Naive thymus-derived CD8-positive, alpha-beta T cell (primary cell): ENCODE measurements at places on chromosomes 6 and 20.

GRCh38 chr6:13725570-13725969 is 13.9 kb upstream of the RANBP9 start:
- H3K27me3 ChIP-seq, result no peaks in the 10 kb centered on the region
- H3K4me1 ChIP-seq, result peaks cover 32% of the 10 kb centered on the region
- peak overlapping the region; percentile 69 for H3K27ac ChIP-seq
- peak; percentile 18 for DNase-seq
- no peaks in the 10 kb centered on the region for H3K36me3 ChIP-seq
- H3K4me3 ChIP-seq, result peak overlapping the region; percentile 21

- H3K4me1 ChIP-seq, result peaks cover 5% of the 10 kb centered on the region
- peaks cover 18% of the 10 kb centered on the region for H3K36me3 ChIP-seq
- no peaks in the 10 kb centered on the region for H3K27me3 ChIP-seq
- no peak overlapping the region for H3K4me3 ChIP-seq
- H3K27ac ChIP-seq, result no peak overlapping the region
These were observed 10.3 kb downstream of the KIZ start for GRCh38 chr20:21136015-21136732.

DNA sequence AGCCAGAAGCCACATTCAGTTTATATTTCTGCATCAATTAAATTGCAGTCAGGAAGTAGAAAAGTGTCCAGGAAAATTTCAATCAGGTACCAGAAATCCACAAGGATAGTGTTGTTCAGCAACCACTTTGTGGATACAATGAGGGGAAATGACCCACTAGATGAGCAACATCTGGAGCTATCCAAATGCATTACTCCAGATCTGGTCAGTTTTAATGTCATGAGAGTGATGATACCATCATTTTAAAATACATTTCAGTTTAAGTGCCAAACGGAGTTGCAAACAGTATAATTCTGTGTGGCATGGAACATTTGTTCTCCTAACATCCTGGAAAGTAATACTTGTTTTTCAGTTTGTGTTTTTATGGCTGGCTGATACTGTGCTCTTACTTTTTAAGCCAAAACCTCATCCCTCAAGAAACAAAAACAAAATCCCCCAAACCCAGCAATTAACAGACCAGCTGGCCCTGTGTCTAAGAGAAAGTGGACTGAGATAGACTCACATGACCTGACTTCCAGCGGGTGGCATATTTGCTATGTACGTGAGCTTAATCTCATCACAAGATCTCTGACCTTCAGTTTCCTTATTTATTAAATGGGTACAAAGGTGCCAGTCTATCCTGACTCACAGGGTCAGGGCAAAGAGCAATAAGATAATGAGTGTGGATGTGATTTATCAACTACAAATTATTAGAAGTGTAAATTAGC is 58.8 kb upstream of the CNKSR3 start:
- no peak overlapping the region for H3K27ac ChIP-seq
- no peaks in the 10 kb centered on the region for H3K4me1 ChIP-seq
- DNase-seq, result no peak

DNA sequence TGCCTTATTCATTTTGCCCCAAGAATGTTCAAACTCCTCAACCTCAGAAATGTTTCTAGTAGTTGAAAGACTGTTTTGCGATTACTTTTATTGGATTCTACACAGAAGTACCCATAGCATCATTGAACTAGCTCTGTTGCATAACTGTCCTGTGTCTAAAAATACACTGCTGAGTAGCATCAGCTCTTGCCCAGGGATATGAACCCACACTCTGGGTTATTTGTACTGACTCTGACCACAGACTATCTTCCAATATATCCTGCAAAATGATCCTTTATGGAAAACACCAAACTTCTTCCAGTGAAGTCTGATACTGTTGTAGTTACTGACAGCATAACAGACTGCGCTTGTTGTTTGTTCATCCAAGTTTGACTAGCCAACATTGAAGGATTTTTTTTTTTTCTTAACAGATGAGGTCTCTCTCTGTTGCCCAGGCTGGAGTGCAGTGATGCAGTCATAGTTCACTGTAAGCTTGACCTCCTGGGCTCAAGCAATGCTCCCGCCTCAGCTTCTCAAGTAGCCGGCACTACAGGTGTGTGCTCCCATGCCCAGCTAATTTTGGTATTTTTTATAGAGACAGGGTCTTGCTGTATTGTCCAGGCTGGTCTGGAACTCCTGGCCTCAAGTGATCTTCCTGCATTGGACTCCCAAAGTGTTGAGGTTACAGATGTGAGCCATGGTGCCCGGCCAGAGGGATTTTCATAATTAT is 49.9 kb downstream of the TULP4 start:
- H3K36me3 ChIP-seq, result no peaks in the 10 kb centered on the region
- no peak for DNase-seq
- H3K4me1 ChIP-seq, result peaks cover 26% of the 10 kb centered on the region

- no peak for DNase-seq
- no peak overlapping the region for H3K4me3 ChIP-seq
These were observed 286.7 kb downstream of the TFAP2B start for GRCh38 chr6:51105357-51105756.

DNA sequence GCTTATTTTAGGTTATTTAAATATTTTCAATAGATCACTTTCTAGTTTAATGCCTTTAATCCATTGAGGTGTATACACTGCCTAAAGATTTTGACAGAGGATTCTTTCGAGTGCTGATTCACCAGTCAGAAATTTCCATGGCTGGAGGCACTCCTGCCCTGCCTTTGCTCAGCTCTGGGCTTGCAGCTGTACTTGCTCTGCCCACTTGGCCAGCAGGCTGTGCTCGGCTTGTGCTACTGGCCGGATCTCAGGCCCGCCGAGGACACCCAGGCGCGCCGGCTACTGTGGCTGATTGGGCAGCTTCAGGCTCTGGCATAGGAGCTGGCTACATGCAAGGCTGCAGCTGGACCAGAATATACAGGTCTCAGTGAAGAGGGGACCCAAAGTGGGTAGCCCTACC is 675.1 kb upstream of the MMS22L start:
- no peak overlapping the region for H3K4me3 ChIP-seq
- no peak for DNase-seq
- no peaks in the 10 kb centered on the region for H3K27me3 ChIP-seq
- no peaks in the 10 kb centered on the region for H3K4me1 ChIP-seq
- no peaks in the 10 kb centered on the region for H3K36me3 ChIP-seq

DNA sequence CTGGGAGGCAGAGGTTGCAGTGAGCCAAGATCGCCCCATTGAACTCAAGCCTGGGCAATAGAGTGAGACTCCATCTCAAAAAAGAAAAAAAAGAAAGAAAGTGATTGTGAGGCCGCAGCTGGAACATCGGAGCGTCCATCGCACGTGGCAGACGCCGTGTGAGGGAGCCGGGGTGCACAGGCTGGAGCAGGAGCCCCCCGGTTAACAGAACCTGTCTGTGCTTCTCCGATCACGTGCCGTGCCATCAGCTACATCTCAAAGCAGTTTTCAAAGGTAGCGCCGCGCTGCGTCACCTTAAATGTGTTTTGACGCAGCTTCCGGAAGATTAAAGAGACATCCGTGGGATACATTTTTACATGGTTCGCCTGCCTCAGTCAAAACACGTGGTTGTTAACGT is 138.9 kb downstream of the TAF4 start:
- no peak overlapping the region for H3K27ac ChIP-seq
- H3K4me3 ChIP-seq, result no peak overlapping the region
- no peaks in the 10 kb centered on the region for H3K4me1 ChIP-seq
- no peak for DNase-seq
- H3K36me3 ChIP-seq, result no peaks in the 10 kb centered on the region
- H3K27me3 ChIP-seq, result no peaks in the 10 kb centered on the region

GRCh38 chr20:63708301-63709148 is 686 bp downstream of the ZGPAT start:
- no peaks in the 10 kb centered on the region for H3K27me3 ChIP-seq
- DNase-seq, result no peak
- H3K36me3 ChIP-seq, result peaks cover 5% of the 10 kb centered on the region
- peaks cover 57% of the 10 kb centered on the region for H3K4me1 ChIP-seq
- H3K27ac ChIP-seq, result peak overlapping the region; percentile 79

DNA sequence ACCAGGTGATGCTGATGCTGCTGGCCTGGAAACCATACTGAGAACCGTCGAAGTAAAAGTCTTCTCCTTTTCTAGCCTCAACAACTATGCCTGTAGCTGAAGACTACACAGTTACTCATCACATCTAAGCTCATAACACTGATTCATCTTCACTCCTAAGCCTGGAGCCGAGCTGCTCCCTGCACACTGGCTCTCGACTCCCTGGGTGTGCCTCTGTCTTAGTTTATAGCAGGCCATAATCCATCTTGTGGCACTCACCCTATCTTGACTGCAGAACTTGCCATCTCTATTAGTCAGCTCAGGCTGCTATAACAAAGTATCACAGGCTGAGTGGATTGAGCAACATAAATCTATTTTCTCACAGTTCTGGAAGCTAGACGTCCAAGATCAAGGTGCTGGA is 191.0 kb downstream of the UNC5CL start:
- peaks cover 41% of the 10 kb centered on the region for H3K27me3 ChIP-seq
- H3K36me3 ChIP-seq, result peaks cover 7% of the 10 kb centered on the region
- H3K4me3 ChIP-seq, result no peak overlapping the region

- H3K4me1 ChIP-seq, result no peaks in the 10 kb centered on the region
- no peak for DNase-seq
- H3K36me3 ChIP-seq, result no peaks in the 10 kb centered on the region
These were observed 34.8 kb upstream of the ZFP64 start for GRCh38 chr20:52226370-52226769.

DNA sequence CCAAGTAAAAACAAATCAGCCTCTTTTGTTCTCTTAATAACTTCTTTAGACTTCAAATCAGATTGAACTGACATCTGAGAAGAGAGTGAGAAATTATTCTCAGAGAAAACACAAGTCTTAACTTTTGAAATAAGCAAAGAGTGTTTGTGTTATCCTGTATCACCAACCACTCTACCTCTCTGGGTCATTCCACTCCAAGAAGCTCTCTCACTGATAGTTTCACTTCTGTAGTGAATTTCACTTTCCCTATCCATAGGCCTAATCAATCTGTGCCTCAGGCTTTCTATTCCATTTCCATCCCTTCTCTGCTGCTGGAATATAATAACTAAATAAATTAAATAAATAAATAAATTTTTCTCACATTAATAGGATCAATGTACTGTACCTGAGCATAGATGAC is 235.0 kb downstream of the HTR1B start:
- H3K36me3 ChIP-seq, result no peaks in the 10 kb centered on the region
- H3K27ac ChIP-seq, result no peak overlapping the region
- no peak for DNase-seq
- H3K4me3 ChIP-seq, result no peak overlapping the region
- H3K4me1 ChIP-seq, result no peaks in the 10 kb centered on the region
- H3K27me3 ChIP-seq, result no peaks in the 10 kb centered on the region

GRCh38 chr6:35919085-35919826 is 1.6 kb downstream of the SRPK1 start:
- peak overlapping the region; percentile 95 for H3K27ac ChIP-seq
- no peaks in the 10 kb centered on the region for H3K36me3 ChIP-seq
- peak overlapping the region; percentile 85 for H3K4me3 ChIP-seq
- peaks cover 58% of the 10 kb centered on the region for H3K4me1 ChIP-seq
- DNase-seq, result no peak

GRCh38 chr6:132798869-132799538 is 567 bp upstream of the SLC18B1 start:
- DNase-seq, result peak; percentile 64
- H3K27ac ChIP-seq, result no peak overlapping the region
- peaks cover 7% of the 10 kb centered on the region for H3K4me1 ChIP-seq
- H3K27me3 ChIP-seq, result no peaks in the 10 kb centered on the region
- H3K4me3 ChIP-seq, result no peak overlapping the region

DNA sequence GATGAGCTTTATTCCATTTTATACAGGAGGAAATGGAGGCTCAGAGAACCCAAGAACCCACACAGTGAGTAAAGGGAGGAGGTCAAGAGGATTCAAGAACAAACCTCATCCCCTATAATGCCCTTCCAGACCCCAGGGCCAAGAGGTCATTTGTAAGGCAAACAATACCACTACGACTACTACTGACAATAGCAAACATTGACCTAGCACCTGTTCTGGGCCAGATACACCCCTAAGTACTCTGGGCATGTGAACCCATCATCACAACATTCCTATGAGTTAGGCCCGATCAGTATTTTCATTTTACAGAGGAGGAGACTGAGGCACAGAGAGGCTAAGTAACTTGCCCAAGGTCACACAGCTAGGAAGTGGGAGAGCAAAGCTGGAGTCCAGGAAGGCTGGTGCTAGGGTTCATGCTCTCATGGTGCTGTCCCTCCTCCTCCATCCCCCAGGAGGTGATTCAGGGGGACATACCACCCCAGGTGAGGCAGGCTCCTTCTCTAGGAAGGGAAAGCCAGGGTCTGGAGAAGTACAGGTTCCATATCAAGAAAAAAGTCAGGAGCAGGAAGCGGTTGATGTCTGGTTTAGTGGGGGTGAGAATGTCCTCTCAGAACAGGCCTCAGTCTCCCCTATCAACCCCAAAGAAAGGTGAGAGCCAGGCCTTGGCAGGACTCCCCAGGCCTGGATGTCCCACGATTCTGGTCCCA is 13.7 kb downstream of the SLC13A3 start:
- H3K27me3 ChIP-seq, result peaks cover 62% of the 10 kb centered on the region
- H3K27ac ChIP-seq, result no peak overlapping the region
- H3K36me3 ChIP-seq, result no peaks in the 10 kb centered on the region
- no peaks in the 10 kb centered on the region for H3K4me1 ChIP-seq
- no peak overlapping the region for H3K4me3 ChIP-seq

- H3K27ac ChIP-seq, result no peak overlapping the region
- no peak overlapping the region for H3K4me3 ChIP-seq
- no peaks in the 10 kb centered on the region for H3K4me1 ChIP-seq
- H3K36me3 ChIP-seq, result peaks cover 4% of the 10 kb centered on the region
- DNase-seq, result no peak
These were observed 58.6 kb downstream of the RPS12 start for GRCh38 chr6:132872923-132873322.

DNA sequence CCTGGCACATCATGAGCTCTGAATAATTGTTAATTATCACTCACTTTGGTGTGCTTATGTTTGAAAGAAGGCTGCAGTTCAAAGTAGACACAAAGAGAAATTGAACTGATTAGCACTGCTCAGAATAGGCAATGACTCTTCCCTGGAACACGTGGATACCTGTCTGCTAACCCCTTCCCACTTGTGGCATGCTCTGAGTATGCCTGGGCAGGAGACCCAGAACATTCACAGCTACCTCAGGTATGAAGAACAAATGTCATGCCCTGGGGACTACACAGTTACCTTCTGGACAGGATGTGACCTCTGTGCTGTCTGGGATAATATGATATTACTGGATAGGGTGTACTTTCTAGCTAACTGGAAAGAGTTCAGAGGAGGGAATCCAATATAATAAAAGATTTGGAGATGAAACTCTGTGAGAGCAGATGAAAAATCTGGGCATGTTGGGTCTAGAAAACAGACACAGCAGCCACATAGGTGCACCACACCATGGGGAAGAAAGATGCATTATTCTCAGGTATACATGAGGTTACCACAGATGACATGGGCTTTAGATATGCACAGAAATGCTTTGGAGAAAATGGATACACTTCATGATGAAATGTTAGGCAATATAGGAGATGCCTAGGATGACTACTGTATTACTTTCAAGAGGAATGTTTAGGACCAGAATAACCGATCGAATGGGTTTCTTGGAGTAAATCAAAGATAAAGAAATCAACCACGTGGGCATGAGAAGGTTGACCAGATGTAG is 324.2 kb upstream of the PREP start:
- no peak for DNase-seq
- no peaks in the 10 kb centered on the region for H3K36me3 ChIP-seq
- H3K27me3 ChIP-seq, result no peaks in the 10 kb centered on the region
- H3K4me1 ChIP-seq, result no peaks in the 10 kb centered on the region
- no peak overlapping the region for H3K4me3 ChIP-seq

GRCh38 chr20:33647603-33648395 is 14.3 kb upstream of the C20orf144 start:
- peak overlapping the region; percentile 39 for H3K27ac ChIP-seq
- peaks cover 20% of the 10 kb centered on the region for H3K4me1 ChIP-seq
- peak overlapping the region; percentile 24 for H3K4me3 ChIP-seq
- H3K36me3 ChIP-seq, result peaks cover 27% of the 10 kb centered on the region
- no peaks in the 10 kb centered on the region for H3K27me3 ChIP-seq
